ENCODE measurements at places on chromosomes 1 and 21.

GRCh38 chr1:61950418-61950817 lies 208.1 kb downstream of the PATJ start:
- no peak for DNase-seq

DNA sequence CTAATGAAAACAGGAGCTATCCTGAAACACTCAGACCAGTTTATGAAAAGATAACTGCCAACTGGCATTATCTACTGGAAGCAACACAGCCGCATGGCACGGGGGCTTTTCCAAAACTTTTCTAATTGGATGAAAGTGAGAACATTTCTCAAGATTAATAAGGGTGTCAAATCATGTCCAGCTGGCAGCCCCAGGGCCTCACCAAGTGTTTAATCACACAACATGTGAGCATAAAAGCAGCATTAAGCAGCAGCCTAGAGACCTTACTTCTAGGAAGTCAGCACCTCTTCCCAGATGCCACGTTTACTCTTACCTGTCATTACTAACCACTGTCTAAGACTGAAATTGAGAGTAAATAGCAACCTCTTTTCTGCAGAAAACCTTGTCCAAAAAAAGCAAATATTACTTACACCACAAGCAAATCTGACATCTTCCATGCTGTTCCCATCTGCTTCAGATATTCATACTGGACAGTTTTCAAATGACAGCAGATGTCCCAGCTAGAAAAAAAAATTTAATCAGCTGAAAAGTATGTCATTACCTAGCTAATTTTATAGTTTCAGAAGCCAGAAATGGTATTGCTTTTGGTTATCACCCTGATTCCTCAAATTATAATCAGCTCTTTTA lies 341.5 kb upstream of the ZP4 start:
- no peak for DNase-seq

DNA sequence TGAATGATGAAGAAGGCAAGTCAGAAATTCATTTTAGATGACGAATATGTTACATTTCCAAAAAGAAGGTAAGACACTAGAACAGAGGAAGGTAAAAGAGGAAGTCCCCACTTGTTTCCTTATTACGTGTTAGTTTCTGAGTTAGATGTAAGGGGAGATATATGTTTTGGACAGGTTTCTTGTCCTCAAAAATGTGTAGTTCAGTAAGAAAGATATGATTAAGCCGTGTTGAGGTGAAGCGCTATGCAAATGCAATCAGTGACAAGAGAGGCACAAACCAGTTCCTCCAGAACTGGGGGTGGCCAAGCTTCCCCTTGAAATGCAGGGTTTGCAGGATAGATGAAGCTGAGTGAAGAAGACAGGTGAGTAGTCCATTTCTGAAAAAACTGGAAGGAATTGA lies 293.3 kb upstream of the RUNX1 start:
- DNase-seq: no peak

DNA sequence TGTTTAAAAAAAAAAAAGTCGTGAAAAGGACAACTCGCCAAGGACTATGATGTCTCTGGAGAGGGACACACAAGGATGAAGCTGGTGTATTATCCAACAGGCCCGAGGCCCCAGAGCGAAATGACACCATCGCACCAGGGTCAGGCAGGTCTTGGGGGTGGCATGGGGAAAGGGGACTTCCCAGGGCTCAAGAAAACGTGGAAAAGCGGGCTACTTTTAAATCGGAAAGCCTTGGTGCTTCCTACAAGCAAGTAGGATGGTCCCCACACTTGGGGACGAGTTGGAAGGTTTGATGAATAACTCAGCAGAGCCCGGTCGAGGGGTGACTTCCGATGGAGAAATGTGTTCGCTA lies 505 bp upstream of the GNPAT start:
- DNase-seq: no peak

DNA sequence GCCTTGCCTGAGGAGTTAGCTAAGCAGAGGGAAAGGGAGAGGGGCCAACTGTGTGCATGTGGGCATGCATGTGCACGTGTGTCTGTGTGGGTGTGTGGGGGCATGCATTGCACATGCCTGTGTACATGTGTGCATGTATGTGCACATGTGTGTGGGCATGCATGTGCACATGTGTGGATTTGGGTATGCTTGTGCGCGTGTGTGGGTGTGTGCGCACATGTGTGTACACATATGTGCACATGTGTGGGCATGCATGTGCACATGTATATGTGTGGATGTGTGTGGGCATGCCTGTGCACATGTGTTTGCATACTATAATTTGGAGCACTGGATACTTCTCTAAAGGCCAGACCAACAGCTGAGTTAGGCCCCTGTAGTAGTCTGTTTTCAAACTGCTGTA lies 350.0 kb downstream of the PRDM2 start:
- DNase-seq: no peak
